ENCODE measurements at places on chromosomes 7 and 10.

DNA sequence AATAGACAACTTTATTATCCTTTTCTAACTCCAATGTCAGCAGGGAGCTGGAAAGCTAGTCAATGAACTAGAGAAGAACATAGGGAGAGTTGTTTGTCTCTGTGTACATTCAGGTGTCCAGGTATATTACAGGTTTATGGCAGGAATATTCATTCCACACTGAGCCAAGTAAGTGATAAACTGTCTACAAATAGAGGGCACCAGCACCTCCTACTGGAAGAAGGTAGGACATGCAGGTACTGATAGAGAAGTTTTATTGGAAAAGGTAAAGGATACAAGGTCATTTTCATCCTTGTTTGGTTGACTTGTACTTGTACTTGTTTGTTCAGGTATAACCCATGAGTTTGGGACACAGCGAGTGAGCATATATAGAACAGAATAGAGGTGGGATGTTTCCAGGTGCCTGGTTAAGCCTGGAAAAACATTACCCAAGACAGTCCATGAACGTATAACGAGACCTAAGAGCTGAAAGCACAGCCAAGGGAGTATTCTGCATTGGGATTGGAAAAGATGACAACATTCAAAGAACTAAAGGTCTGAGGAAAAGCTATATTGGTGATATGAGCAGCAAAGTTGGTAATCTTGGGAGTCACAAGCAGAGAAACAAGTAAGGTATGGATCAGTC is 61.4 kb upstream of the PPP1R3C start:
- peak; percentile 40 for DNase-seq

DNA sequence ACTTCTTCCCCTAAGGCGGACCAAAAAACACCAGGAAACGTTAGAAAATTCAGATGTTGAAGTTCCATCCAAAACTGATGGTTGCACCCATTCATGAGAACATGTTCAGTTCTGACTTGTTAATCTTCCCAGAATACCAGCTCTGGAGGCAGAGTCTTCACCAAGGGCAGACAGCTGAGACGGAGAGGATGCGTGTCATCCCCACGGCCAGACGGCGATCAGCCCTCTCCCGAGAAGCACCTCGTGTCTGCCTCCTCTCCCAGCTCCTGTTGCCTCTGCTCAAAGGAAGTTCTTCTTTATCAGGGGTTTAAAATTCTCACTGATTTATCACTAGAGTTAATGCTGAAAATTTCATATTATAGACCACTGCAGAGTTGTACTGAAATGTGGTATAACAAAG is 269.7 kb downstream of the ZMYND11 start:
- no peak for DNase-seq

DNA sequence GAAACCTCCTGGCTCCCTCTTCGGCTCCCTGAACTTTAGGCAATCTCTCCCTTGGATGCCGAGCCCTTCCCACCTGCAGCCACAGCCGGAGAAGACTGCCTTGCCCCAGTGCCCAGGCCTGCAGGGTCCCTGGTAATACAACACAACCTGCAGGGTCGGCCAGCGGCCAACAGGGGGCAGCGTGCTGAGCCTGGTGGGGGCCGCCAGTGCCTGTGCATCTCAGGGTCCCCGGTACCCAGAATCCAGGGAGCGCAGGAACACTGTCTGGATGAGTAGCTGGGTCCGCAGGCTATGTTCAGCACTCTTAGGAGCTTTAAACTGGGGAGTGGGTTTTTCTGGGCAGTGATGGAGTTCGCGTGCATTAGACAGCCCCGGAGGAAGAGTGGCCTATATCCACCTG is 17.5 kb upstream of the C10orf71 start:
- DNase-seq: no peak

GRCh38 chr10:34205452-34205851 is 609.6 kb downstream of the PARD3 start:
- no peak for DNase-seq

- DNase-seq: no peak
Measured at GRCh38 chr10:3659203-3659917, 125.6 kb downstream of the KLF6 start.

- no peak for DNase-seq
Measured at GRCh38 chr7:52909131-52909530, 126.3 kb upstream of the POM121L12 start.

DNA sequence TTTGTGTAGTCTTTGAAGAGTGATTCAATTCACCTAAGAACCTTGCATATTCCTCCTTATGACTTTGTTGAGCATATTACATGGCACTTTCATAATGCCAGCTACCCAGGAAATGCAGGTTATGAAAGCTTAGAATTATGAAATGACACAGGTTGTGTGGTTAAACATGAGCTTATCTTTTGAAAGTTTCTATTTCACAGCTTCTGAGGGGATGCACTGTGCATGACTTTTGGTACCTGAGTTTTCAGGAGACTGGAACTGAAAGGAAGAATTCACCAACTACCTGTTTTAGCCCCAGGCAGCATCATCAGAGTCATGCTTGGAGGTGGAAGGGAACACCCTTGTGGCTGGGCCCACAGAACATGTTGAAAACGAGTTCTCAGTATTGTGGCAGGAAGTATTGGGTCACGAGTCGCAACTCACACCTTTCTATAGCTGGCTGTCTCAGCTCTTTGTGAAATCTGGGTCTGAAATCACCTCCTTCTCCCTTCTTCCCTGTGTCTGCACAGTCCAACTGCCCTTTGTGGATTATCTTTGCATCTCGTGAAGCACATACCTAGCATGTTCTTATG is 228.2 kb downstream of the PTEN start:
- DNase-seq: peak; percentile 54

- no peak for DNase-seq
Measured at GRCh38 chr7:157411580-157411979, 74.8 kb downstream of the DNAJB6 start.

GRCh38 chr7:16178585-16178984 is 242.8 kb downstream of the CRPPA start:
- no peak for DNase-seq

DNA sequence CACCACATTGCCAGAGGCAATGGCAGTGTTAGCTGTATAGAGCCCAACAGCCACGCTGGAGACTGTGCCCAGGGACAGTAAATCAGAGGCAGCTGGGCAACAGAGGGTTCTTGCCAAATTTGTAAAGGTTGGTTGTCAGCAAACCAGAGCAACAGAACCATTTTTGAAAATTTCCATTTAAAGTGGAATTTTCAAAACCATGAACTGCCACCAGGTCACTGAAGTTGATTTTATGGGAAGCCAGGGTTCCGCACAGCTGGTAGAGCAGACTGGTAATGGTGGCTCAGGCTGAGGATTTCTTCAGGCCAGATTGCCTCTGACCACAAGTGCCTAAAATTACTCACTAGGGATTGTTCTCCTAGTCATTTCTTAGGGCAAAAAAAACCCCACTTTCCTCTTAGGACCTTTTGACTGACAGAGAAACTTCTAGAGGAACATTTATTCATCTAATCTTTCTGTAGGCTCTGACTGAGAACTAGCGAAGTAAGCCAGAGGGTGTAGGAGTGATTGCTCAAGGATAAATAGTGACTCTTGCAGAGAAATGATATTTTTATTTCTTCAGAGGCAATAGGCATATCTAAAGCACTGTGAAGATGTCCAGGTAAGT is 342.4 kb downstream of the BBS9 start:
- no peak for DNase-seq

- no peak for DNase-seq
Measured at GRCh38 chr7:137850571-137850970, 3.8 kb upstream of the DGKI start.

- no peak for DNase-seq
Measured at GRCh38 chr10:48416584-48417232, 110.2 kb downstream of the MAPK8 start.

- no peak for DNase-seq
Measured at GRCh38 chr10:6563075-6563474, 17.0 kb downstream of the PRKCQ start.

DNA sequence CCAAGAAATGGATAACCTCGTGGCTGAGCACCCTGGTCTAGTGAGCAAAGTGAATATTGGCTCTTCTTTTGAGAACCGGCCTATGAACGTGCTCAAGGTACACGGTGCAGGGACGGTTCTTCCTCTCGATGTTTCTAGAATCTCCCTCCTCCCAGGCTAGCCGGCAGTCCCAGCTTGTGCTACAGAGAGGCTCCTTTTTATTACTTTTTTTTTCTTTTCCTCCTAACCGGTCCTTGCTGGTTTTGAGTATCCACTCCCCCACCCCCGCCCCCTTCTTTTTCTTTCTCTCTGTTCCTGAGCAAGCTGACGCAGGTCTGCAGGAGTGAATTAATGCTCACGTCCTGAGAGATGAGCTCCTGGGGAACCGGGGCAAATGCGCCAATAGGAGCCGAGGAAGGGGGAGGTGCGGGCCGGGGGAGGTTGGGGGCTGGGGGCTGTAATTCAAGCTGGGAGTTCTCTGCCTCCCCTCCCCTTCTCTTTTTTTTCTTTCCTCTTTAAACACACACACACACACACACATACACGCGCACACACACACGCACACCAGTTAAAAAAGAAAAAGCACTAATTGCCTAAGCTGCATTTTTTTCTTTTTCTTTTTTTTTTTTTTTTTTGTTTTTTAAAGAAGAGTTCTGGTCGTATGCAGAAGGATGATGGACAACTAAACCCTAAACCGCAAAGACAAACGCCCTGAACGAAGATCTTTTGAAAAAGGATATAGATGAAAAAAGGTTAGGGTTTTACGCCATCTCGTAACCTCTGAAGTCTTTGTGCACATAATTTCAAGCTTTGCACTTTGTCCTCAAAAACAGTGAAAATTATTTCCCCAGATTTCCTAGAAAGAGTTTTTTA is 6.6 kb downstream of the CPA2 start:
- DNase-seq: no peak

DNA sequence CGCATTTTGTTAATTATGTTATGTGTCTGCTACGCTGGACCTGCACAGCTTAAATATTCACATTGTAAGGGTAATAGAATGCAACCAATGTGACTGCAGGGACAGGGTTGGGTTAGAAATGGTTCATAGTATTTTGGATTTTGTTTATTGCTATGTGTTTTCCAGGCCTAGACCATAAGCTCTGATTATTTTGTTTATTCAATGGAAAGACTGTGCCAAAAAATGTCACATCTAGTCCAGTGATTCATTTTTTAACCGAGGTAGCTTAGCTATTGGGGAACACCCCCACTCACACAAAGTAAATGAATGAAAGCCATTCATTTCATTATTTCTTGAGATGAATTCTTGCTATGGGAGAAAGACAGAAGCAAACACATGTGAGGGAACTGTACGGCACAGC is 516.5 kb upstream of the ANKRD30A start:
- DNase-seq: no peak

DNA sequence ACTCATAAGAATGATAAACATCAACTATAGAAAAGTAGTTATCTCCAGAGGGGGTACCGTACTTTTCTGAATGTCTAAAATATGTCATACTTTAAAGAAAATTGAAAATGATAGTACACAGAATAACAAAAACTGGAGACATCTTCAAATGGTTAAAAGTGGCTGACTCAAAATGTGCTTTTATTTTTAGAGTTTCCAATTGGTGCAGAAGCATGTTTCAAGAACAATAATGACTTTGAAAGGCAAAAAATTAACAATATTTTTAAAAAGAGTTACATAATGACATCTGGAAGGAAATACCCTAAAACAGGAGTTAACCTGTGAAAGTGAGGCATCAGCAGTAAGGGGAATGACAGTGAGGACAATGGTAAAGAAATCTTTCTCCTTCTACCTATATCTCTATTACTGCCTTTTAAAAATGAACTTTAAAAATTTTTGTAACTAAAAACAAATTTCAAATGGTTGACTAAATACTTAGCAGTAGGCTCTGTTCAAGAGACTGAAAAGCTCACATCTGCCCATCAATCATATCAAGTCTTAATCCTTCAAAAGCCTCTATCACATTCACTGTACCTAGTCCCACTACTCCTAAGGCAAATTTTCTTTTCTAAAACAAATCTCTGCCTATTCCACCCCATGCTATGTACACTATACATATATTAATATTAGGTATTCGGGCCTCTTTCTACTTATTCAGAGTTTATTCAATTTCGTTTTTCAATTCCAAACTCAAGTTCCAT is 3.0 kb downstream of the ASZ1 start:
- no peak for DNase-seq

GRCh38 chr10:48786606-48787282 is 102.1 kb downstream of the WDFY4 start:
- no peak for DNase-seq

GRCh38 chr7:2763597-2763996 is 75.6 kb downstream of the AMZ1 start:
- DNase-seq: no peak

- DNase-seq: peak; percentile 30
Measured at GRCh38 chr10:95242581-95243317, 48.1 kb downstream of the PDLIM1 start.

- peak; percentile 11 for DNase-seq
Measured at GRCh38 chr7:12490107-12490688, 80.3 kb upstream of the SCIN start.

GRCh38 chr7:15015545-15016314 is 113.2 kb upstream of the DGKB start:
- DNase-seq: peak; percentile 8

- DNase-seq: no peak
Measured at GRCh38 chr7:81075150-81075549, 156.3 kb upstream of the SEMA3C start.

DNA sequence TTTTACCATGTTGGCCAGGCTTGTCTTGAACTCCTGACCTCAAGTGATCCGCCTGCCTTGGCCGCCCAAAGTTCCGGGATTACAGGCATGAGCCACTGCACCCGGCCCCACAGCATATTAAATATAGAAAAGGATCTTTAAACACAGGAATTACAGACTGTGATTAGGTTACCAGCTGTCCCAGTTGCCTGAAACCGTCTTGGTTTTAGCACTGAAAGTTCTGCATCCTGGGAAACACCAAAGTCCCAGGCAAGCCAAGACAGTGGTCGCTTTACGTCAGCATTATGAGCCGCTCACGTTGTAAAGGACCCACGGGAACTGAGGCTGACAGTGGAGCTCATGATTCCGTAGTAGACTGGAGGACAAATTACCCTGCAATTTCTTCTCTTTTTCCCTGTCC is 69.0 kb upstream of the FAM180A start:
- no peak for DNase-seq

GRCh38 chr7:97149843-97150242 is 32.3 kb downstream of the SDHAF3 start:
- DNase-seq: no peak

- DNase-seq: no peak
Measured at GRCh38 chr7:81231301-81231838, 312.5 kb upstream of the SEMA3C start.

- no peak for DNase-seq
Measured at GRCh38 chr10:111077785-111078504, 1.1 kb downstream of the ADRA2A start.
